Mononuclear cell (primary cell): ENCODE measurements at places on chromosomes 2 and 18. TPM values are rescaled to one million over a fixed set of nuclear protein-coding genes. Genes with fewer than 3 reads are reported as not detected.

Gene OTOS
- not detected for total RNA-seq

Gene RAX
- not detected for total RNA-seq

Gene CAPN14
- total RNA-seq: 0.21 TPM

Gene ALKAL2
- not detected for total RNA-seq

Gene HOXD4
- 0.21 TPM for total RNA-seq

Gene NYAP2
- 0.10 TPM for total RNA-seq

Gene C2orf15
- 0.21 TPM for total RNA-seq

Gene ZAP70
- 137 TPM for total RNA-seq

Gene MAP3K19
- not detected for total RNA-seq

Gene RDH14
- 21.7 TPM for total RNA-seq

Gene PKDCC
- total RNA-seq: not detected

Gene TEX261
- 16.7 TPM for total RNA-seq

Gene TMEM37
- not detected for total RNA-seq

Gene CAVIN2
- total RNA-seq: 139 TPM

Gene GLI2
- total RNA-seq: not detected

Gene MAL
- total RNA-seq: 30.4 TPM

Gene MTCL1
- total RNA-seq: 0.63 TPM

Gene TMEFF2
- total RNA-seq: not detected

Gene CCDC150
- total RNA-seq: 1.3 TPM

Gene FAHD2A
- total RNA-seq: 12.2 TPM

Gene WNT6
- total RNA-seq: not detected

Gene DLX1
- not detected for total RNA-seq

Gene REG1B
- not detected for total RNA-seq
